ENCODE measurements at places on chromosomes 7 and 10.

GRCh38 chr10:124348801-124349200 is 69.9 kb downstream of the OAT start:
- no peak for DNase-seq

DNA sequence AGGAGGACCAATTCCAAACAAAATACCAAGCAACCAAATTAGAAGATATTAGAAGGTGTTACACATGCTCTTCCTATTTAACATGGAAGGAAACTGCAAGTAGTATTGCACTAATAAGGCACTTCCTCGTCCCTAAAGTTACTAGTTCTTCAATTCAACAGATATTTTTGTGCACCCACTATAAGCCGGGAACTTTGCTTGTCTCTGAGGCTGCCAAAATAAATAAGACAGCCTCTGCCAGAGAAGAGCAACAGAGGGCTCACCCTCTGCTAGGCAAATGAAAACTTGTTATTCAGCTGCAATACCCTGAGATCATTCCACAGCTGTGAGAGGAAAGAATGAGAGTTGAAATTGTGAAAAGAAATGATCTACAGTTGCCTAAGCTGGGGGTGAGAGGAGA is 37.4 kb upstream of the GSAP start:
- no peak for DNase-seq

GRCh38 chr7:10793995-10794775 is 179.5 kb upstream of the PHF14 start:
- no peak for DNase-seq

DNA sequence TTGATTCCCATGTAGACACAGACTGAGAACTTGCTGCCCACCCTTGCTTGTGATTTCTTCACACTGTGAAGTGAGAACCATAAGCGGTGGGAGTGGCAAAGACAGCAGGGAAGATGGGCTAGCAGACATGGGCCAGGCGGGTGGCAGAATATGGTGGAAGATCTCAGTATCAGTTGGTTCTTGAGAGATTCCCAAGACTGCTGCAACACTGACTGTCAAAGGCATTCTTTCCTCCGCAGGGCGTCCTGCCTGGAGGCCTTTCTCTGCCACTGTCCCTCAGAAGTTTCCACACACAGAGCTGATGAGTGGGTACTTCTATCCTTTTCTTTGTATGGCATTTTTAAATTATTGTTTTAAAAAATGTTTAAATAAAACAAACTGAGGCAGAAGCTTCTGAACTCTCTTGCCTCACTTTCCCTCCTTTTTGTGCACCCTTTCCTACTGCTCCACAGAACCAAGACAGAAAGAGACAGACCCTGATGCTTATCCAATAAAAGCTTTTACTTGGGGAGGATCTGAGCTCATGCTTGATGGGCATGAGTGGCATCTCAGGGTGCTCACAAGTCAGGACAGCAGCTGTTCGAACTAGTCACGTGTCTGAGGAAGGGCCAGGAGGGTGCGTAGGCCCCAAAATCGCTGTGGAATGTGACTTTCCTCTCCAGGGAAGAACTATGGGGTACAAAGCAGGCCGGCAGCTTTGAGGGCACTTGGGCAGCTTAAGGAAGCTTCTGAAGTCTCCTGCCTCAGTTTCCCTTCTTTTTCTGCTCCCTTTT is 104.7 kb upstream of the PCGF5 start:
- DNase-seq = no peak

- DNase-seq = no peak
Measured at GRCh38 chr10:8453587-8453986, 399.1 kb downstream of the GATA3 start.

DNA sequence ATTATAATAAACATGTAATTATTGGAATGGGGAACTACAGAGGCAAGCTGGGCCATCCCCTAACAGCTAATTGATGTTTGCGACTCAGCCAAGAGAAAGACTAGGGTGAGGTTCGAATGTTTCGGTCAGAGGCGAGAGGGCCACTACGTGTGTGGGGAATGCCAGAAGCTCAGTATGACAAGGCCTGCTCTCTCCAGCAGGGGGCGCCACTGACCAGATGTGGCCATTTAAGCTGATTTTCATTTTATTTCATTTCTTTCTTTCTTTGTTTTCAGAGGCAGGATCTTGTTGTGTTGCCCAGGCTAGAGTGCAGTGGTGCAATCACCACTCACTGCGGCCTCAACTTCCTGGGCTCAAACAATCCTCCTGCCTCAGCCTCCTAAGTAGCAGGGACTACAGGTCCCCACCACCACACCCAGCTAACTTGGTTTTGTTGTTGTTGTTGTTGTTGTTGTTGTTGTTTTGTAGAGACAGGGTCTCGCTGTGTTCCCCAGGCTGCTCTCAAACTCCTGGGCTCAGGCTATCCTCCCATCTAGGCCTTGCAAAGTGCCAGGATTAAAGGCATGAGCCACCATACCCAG is 38.1 kb downstream of the TMEM130 start:
- DNase-seq = peak; percentile 34

- no peak for DNase-seq
Measured at GRCh38 chr10:58104351-58104751, 163.3 kb downstream of the IPMK start.

DNA sequence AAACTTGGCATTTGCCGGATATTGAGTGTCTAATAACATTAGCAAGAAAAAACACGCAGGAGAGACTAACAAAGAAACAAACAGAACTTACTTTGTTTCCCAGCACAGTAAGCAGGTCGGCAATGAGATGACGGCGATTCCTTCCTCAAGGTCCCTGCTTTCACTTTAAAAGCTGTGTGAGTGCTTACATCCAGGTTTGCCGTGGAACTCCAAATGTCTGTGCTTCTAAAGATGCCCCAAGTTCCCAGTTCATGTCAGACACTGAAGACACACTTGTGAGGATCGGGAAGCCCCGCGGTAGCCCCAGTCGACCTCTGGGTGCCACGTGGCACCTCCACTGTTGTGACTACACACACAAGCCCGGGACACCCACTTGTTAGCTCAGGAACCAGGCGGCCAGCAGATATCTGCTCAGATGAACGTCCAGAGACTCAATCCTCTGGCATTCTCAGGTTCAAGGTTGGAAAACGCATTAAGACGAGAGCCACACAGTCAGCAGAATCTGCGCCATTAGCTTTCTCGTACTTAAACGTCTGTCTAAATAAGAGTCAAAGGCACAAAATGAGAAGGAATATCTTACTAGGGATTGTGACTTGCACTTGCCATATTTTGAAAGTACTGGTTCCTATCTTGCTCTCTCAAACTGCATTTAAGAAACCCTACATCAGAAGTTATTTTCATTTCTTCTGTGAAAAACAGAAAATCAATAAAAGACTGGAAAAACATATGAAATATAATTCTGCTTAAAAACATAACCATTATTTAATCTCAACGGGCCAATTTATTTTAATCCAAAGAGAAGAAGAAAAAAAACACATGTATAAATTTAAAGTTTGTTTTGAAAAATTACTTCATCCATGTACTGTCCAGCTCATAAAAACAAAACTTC is 207.6 kb upstream of the KLF14 start:
- peak; percentile 45 for DNase-seq

GRCh38 chr7:157984423-157985163 is 603.0 kb downstream of the PTPRN2 start:
- no peak for DNase-seq

DNA sequence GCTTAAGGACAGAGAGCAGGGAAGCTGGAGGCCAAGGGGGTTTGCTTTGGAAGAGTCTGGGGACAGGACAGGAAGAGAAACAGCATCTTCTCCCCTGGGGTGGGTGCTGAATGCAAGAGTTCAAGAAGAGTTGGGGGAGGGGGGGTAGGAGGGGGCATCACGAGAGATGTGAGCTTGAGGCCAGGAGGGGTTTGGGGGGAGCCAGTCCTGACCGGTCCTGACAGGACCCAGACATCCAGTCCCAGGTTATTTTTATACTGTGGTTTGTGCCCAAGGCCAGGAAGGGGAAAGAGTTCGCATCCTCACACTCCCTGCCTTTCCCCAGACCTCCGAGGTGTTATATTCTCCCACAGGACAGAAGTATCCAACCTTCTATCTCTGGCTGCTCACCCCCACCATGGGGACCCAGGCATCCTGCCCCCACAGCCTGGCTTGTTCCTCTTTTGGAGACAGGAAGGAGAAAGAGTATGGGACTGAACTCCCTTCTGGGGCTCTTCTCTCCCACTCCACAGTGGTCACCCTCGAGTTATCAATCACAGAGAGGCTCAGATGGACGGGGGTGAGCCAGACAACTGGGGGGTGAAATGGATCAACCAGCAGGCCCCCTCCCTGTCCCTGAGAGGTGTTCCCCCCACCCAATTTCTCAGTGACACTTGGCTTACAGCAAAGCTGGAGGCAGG is 2.8 kb downstream of the TSC22D4 start:
- DNase-seq = no peak

- DNase-seq = no peak
Measured at GRCh38 chr10:116170815-116171250, 102.2 kb downstream of the GFRA1 start.

- DNase-seq = no peak
Measured at GRCh38 chr7:48755061-48755555, 169.2 kb upstream of the CDC14C start.

GRCh38 chr7:8507566-8507965 is 74.2 kb downstream of the NXPH1 start:
- DNase-seq = no peak

GRCh38 chr7:3245721-3246120 is 55.3 kb upstream of the SDK1 start:
- DNase-seq = no peak

DNA sequence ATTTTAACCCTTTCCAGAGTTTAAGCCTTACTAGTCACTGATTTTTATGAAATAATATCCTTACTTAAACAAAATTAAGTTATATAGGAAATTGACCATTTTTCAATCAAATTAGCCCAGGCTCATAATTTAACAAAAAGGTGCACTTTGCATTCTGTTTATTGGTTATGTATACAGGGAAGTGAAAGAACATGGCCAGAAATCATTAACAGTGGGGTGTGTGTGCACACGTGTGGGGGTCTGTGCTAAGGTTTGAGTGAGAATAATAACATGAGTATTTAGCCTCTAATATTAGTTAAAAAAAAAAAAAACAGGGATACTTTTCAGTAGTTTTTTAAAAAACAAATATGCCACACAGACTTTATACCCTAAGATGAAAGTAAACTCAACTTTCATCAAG is 510.5 kb upstream of the PFKP start:
- DNase-seq = no peak

- DNase-seq = no peak
Measured at GRCh38 chr7:83798489-83798888, 149.6 kb upstream of the SEMA3E start.

- DNase-seq = no peak
Measured at GRCh38 chr10:56763090-56763489, 402.0 kb upstream of the ZWINT start.

- DNase-seq = no peak
Measured at GRCh38 chr7:54326592-54327167, 215.5 kb upstream of the VSTM2A start.

DNA sequence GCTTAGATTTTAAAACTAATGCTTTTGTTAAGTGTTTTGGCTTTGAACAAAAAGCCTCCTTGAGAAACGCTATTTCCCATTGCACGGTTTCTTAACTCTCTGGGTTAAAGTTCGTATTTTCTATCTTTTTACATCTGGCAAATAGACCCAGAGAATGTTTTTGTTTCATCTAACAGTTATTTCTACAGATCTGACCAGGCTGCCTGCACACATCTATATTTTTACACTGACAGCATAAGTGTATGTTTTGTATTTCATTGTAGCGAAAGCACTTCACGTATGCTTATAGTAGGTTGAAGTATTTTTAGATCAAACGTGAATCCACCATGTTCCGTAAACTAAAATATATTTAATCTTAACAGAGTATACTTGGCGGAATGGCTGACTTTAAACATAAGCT is 477.3 kb downstream of the SDK1 start:
- no peak for DNase-seq

GRCh38 chr7:98399890-98400541 is 874 bp downstream of the BAIAP2L1 start:
- no peak for DNase-seq

GRCh38 chr10:29618341-29619171 is 16.2 kb downstream of the SVIL start:
- DNase-seq = no peak

DNA sequence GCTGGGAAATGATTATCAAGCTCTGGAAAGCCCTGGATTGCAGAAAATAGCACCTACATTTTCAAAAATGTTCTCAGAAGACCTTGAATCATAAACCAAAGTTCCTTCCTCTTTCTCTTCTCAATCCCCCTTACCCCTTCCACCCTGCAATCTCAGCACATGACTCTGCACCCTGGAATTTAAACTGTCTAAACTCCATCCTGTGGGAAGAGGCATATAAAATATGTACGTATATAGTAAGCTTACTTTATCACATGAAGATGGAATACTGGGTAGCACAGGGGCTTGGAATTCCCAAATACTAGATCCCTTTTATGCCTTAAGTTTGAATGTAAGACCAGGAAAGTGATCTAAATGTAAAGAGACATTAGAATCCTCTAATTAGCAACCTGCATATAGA is 7.7 kb downstream of the AGMO start:
- no peak for DNase-seq

DNA sequence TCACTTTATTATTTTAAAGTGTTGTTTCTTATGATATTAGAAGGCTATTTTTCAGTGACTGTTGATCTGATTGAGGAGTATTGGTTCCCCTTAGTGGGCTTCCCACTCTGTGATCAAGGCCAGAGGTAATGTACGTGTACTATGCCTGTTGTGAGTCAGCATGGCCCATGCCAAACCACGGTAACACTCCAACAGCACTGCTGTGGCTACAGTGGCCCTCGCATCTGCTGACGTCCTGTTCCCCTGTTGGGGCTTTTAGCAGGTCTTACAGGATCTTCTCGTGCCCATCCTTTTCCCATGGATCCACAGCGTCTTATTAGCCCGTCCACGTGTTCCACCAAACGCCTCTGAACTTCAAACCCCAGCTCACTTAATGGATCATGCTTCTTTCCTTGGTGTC is 964.6 kb upstream of the CELF2 start:
- DNase-seq = no peak

DNA sequence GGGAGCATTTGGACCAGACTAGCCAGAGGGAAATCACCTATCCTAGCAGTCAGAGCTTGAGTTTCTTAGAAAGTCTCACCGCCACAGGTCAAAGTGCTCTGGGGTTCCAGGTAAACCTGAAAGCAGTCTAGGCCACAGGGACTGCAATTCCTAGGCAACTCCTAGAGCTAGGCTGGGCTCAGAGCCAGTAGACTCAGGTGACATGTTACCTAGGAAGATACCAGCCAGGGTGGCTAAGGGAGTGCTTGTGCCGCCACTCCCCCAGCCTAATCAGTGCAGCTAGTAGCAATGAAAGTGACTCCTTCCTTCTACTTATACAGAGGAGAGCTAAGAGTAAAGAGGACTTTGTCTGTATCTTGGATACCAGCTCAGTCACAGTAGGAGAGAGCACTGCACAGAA is 348.7 kb upstream of the HPS1 start:
- no peak for DNase-seq

- no peak for DNase-seq
Measured at GRCh38 chr7:39429421-39429820, 136.8 kb upstream of the YAE1 start.
